Coronary artery (tissue), 2 donors: ENCODE measurements at places on chromosomes 5 and 9.
A peak's percentile ranks its signal among the peaks of the same experiment; 100 is the strongest.

- no peak for DNase-seq
Measured at GRCh38 chr5:176418251-176418650, 1.9 kb upstream of the CLTB start.

GRCh38 chr9:87109231-87109631 lies 161.9 kb upstream of the GAS1 start:
- no peak for DNase-seq

- no peak for DNase-seq
Measured at GRCh38 chr5:72633649-72634048, 126.4 kb upstream of the ZNF366 start.

DNA sequence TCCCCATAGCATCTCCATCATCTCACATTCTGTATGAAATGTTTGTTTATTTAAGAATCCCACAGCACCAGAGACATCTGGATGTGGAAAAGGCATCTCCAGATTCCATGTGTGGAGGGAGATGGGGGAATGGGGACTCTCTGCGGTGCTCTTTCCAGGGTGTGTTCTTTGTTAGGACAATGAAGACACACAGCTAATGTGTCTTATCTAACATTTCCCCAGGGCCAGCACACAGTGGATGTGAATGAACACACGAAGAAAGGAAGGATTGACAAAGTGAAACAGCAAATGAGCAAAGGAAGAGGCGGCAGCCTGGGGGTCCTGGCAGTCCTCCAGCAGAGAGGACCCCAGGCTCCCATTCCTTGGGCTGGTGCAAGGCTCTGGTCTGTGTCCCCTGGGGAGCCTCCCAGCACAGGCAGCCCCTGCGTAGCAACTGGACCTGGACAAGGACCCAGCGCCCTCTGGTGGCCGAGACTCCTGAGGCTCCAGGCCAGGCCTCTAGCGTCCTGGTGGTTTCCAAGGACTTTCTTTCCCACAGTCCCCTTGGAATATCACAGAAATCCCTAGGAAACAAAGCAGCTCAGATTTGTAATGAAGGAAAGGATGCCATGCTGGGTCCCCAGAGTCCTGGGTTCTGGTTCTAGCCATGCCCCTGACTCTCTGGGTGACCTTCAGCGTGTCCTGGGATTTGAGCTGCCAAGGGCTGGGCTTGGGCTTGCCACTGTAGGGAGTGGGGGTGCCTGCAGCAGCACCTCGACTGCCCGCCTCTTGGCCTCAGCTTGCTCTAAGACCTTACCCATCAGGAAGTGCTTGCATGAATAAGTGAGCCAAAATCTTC lies 3.5 kb upstream of the PDLIM7 start:
- DNase-seq: peak; percentile 91

GRCh38 chr9:130906735-130907416 lies 10.3 kb upstream of the QRFP start:
- no peak for DNase-seq

DNA sequence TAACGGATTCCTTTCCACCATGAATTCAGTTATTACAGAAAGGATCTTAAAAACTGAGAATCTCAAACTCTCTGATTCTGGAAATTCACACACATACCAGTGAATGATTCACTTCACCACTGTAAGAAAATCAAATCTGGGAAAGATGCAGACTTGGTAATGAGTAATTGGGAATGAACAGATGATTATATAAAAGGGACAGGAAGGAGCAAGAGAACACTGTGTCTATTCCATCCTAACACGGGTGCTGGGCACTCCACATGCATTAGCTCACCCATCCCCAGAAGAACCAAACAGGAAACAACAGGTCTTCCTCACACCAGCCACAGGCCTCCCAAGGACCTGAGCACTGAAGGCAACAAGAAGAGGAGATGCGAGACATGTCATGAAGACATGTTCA lies 74.8 kb upstream of the ZNF622 start:
- no peak for DNase-seq

DNA sequence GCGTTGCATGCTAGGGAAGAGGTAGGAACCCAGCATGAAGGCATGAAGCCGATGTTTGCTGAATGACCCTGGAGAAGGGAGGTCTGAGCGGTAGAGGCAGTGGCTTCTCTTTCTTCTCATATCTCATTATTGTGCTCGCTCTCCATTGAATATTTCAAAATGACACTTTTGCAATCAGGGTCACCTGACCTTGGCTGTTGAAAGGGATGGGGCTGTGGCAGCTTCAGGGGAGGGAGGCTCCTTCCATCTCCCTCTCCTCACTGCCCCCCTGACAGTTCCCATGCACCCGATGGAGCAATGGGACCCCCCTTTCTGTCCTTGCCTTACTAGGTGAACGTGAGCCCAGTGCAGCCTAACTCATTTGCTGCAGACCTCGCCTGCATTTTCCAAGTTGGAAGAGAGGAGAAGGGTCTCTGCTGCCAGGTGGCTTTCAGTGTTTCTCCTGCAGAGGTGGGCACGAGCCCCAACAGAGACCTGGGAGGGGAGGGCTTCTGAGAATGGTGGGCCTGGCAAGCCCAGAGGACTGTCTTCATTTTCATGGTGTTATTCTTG lies 17.9 kb downstream of the STC2 start:
- DNase-seq: no peak

DNA sequence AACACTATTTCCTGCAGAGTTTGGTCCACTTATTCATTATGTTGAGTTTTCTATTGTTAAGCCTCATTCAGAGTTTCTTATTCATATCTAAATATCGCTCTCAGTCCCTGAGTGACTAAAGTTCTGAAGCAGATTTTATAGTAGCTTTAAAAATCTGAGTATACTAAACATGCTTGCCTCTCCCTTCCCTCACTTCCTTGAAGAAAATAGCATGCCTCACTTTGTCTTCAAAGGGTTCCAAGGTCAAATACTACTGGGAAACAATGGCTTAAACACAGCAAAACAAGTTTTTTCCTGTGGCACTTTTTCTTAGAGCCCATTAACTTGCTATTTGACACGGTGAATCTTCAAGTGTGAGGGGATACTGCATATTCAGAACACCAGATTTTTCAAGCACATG lies 41.1 kb upstream of the DAB2 start:
- DNase-seq: no peak

DNA sequence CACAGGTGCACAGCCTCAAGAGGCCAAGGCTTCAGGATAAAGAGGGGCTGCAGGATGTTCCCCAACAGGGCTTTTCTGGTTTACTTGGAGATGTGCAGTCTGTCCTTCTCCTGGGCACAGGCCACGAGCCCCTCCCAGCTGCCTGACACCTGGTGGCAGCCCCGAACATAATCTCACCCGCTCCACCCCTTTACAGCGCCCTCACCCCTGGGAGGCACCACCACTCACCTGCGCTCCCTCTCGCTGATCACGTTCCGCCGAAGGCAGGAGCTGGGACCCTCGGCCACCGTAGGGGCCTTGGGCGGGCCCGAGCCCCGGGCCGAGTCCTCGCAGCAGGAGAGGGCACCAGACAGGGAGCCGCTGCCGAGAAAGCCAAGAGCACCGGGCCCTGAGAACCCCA lies 514 bp downstream of the SOHLH1 start:
- DNase-seq: no peak

GRCh38 chr5:57414191-57414590 lies 68.4 kb downstream of the ACTBL2 start:
- no peak for DNase-seq

- DNase-seq: no peak
Measured at GRCh38 chr5:33734537-33734936, 157.3 kb downstream of the ADAMTS12 start.

GRCh38 chr5:56951126-56951945 lies 587 bp downstream of the MIER3 start:
- DNase-seq: peak; percentile 74

GRCh38 chr5:143636931-143637528 lies 174.9 kb upstream of the HMHB1 start:
- no peak for DNase-seq

DNA sequence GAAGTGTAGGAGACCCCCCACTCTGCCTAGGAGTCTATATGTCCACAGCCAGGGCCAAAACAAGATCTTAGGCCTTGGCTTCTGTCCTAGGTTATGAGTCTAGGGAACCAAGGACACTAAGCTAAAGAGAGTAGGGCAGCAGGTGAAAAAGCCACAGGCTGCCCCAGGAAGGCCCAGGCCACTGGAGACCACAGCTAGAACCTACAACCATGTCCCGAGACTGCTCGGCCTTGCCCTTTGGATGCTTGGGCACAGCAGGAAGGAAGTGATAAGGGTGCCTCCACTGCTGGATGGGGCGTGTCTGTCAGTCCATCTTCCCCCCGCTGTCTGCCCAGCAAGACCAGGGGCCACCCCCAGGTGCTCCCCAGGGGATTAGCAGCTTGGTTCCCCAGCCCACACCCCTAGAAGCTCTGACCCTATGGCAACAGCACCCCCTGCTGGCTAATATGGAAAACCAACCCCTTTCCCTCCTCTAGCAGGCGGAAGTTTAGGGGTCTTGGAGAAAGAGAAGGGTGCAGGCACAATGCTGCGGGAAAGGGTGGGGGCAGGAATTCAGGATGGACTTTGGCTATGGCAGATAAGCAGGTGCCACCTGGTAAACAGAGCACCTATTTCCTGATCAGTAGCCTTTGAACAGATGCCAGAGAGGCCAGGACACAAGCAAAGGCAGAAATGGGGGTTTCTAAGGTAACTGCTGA lies 10.5 kb upstream of the IRF1 start:
- DNase-seq: peak; percentile 76

DNA sequence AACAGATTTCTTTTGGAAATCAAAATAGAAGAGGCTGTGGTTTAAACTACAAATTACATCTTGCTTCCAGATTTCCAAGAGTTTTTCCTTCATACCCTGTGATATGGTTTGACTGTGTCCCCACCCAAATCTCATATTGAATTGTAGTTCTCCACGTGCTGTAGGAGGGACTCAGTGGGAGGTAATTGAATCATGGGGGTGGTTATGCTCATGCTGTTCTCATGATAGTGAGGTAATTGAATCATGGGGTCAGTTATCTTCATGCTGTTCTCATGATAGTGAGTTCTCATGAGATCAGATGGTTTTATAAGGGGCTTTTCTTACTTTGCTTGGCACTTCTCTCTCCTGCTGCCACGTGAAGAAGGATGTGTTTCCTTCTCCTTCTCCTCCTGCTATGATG lies 687.0 kb upstream of the ZNF608 start:
- DNase-seq: no peak

GRCh38 chr5:61177716-61178115 lies 15.4 kb upstream of the SMIM15 start:
- DNase-seq: no peak

- no peak for DNase-seq
Measured at GRCh38 chr9:109335121-109335520, 14.3 kb upstream of the EPB41L4B start.

DNA sequence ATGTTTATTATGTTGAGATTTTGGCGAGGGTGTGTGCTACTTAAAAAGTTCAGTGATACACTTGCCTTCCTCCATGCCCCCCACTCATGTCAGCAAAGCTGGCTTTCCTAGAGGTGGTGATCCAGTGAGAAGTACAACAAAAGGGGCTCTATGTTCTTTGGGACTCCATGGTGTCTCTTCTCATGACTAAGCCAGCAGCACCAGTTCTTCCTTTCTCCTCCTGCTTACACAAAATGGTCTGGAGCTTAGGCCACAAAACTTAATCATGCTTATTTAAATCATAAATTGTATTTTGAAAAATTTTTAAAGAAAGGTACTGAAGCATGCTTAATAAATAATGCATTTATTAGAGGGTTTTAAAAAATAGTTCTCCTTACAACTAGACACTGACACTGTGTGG lies 22.4 kb downstream of the MOCS2 start:
- DNase-seq: no peak

DNA sequence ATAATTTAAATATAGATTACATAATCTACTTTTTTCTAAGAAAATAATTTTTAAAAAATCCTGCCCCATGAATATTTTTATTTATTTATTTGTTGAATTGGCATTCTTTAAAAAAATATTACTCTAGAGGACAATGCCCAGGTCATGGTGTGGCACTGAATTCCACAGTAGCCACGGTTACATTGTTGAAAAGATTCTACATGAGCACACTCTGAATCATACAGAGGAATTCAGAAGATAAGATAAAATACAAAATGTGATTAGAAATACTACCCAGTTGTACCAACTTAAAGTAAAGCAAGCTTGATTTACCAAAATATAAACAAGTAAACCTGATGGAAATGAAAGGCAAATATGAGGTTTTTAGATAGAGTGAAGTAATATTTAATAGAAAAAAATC lies 183.7 kb downstream of the HCN1 start:
- DNase-seq: no peak

DNA sequence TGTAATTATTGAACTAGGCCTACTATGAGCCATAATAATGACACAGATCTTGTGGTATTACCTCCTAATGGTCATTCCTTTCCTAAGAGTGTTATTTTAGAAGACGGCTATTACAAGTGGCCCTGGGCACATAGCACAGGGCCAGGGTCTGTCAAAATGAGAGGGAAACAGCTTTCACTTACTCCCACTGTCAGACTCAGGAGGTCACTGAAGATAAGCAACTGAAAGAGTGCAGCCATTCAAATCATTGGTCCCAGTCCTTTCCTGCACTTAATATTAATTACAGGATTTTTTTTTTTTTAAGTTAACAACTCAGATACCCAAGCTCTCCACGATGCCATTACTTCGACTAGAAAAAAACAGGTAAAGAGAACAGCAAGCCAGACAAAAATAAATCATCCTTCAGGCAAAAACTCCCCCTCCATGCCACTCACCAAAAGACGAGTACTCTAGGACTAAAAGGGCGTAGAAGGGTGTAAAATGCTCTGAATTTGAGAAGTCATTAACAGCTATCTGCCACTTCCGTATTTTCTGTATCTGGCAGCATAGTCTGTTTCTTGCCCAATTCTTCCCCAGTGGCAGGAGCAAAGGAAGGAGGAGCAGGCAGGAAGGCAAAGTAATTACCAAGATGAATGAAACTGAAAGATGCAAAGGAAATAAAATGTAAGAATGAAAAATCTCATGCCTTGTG lies 87.4 kb downstream of the ZNF608 start:
- DNase-seq: no peak

DNA sequence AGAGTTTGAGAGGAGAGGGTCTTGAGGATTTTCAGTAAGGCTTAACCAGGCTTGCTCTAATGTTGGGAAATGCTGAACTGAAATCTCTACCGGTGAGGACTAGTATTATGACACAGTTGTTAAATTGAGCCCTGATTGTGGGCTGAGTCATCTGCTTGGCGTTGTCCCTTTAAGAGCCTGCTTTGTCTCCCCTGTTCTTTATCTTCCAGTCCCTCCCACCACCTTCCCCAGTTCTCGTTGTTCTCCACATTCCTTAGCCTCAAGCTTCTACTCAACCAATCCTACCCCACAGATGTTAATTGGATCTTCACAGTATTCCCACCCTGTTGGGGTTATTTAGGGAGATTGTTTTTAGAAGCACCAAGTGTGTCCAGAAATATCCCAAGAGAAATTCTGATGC lies 57.6 kb downstream of the ANKRD55 start:
- DNase-seq: no peak

GRCh38 chr9:85554349-85554748 lies 187.4 kb downstream of the AGTPBP1 start:
- DNase-seq: no peak

DNA sequence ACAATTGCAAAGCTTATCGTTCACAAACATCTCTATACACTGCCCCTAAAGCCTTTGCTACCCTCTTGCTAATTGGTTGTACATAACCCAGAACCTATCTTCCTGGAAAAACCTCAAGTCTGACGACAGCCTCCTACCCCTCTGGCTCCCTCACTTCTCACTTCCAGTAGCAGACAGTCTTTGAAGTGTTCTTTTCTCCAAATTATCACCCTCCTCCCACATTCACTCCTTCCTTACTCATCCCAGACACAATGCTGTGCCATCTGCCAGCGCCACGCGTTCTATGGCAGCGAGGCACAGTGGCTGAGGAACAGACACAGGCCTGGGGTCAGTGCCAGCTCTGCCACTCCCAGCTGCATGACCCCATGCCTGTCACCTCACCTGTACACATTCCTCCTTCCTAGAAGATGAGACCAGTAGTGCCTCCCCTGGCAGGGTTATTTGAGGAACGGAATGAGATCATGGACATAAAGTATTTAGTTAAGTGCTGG lies 27.7 kb downstream of the CLTA start:
- no peak for DNase-seq
